ENCODE measurements at places on chromosomes 3 and 15.
A peak's percentile ranks its signal among the peaks of the same experiment; 100 is the strongest.

GRCh38 chr3:51559961-51560360 is 21.4 kb downstream of the RAD54L2 start:
- no peak for DNase-seq

DNA sequence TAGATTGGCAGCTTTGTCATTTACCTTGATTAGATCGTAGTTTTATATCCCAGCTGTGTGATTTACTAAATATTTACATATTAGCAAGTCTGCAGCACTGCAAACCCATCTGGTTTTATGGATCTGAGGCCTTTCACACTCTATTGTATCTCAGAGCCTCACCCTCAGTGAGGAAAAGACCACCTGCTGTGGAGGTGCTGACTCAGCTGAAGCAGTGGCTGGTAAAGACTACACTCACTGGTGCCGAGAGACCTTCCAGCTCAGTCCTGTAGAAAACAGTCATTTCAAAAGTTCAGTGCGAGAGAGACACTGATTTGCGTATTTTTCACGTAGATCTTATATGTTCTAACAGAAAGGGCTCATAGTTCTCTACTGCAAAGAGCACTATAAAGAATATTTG is 307.8 kb upstream of the TPM1 start:
- no peak for DNase-seq

DNA sequence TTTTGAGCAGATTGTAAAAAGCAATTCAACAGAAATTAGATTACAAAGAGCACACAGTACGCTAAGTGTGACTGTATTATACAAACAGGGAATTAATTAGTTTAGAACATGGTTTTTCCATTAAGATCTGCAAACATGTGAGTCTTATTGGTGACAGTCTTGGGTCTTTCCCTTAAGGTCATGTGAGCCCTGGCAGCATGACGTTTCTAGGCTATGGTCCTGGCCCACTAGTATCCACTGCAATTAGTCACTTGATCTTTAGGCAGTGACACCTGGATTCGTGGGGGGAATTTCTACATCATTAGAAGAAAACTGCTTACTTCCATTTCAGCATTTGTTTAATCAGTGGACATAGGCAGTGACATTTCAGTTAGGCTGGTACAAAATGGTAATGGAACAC is 360.2 kb upstream of the NR2F2 start:
- DNase-seq: no peak

DNA sequence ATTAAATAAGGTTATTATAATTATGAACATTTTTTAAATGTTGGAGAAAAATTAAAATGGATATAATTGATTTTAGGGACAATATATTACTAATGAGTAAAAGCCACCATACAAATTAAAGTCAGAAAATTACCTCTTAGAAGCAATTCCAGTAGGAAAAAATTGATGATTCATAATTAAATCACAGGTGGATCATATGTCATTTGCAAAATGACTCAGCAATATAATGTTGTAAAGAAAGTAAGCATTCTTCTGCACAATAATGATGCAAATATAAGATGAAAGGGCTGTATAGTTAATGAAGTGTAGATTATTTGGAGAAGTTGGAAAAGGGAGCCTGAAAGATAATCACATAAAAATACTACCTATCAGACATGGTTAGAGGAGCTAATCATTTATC is 25.8 kb downstream of the ZPLD1 start:
- DNase-seq: no peak

DNA sequence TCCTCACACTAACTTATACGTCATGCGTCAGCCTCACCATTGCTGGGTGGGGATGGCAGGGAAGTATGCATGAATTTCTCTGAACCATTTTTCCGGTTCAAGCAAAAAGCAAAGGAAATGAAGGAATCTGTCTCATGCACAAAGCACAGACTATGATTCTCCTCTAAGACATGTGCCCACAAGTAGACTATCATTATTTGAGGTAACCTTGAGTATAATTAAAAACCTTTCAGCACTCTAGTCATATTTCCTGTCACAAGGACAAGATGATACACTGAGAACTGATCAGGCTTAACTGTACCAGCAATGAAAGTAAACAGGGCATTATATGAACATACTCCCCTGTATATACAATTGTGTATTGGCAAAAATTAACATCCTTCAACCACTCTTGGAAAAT is 56.7 kb upstream of the TSC22D2 start:
- DNase-seq: no peak

GRCh38 chr3:70096376-70097066 is 97.0 kb downstream of the SAMMSON start:
- DNase-seq: no peak

DNA sequence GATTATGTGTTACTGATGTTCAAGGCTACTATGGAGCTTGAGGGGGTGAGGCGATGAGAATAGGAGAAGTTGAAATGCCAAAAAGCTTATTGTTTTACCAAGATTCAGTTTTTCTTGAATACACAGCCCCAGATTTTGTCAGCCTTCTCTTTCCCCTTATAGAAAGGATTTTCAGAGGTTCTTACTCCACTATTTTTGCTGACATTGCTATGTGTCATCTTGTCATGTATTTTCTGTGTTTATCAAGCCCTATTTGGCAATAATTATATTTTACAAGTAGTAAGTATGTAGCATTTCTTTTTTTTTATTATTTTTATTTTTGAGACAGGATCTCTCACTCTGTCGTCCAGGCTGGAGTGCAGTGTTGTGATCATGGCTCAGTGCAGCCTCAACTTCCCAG is 133.1 kb downstream of the ATG7 start:
- DNase-seq: no peak

- DNase-seq: no peak
These were observed 43.8 kb upstream of the USP50 start for GRCh38 chr15:50590288-50590687.

- no peak for DNase-seq
These were observed 44.7 kb downstream of the GTPBP8 start for GRCh38 chr3:113035387-113035982.

DNA sequence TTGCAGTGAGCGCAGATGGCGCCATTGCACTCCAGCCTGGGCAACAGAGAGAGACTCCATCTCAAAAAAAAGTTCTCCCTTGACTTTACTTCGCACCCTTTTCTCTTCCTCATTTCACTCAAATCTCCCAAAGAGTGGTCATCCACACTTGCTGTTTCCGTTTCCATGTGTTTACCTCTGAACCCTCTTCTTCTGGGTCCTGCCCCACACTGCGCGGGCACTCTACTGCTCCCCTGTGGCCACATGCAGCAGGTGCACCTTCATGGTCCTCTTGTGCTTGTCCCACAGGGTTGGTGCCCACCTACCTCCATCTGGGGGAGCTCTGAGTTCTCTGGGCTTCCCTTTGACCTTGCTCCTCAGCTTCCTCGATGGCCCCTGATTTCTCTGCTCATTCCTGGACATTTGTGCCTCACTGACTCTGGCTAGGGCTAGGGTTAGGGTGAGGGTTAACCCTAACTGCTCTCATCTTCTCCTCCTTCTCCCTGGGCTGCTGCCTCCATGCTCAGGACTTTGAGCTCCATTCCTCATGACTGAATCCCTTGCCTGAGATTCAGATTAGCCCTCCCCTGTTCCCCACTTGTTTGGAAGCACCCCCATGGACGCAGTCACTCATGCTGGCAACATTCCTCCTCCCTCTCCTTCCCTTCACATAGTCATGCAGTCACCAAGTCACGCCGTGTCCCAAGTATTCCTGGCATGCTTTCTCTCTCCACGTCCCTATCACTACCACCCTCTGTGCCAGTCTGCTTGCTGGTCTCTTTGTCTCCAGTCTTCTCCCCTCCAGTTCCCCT is 26.6 kb upstream of the KY start:
- DNase-seq: no peak

DNA sequence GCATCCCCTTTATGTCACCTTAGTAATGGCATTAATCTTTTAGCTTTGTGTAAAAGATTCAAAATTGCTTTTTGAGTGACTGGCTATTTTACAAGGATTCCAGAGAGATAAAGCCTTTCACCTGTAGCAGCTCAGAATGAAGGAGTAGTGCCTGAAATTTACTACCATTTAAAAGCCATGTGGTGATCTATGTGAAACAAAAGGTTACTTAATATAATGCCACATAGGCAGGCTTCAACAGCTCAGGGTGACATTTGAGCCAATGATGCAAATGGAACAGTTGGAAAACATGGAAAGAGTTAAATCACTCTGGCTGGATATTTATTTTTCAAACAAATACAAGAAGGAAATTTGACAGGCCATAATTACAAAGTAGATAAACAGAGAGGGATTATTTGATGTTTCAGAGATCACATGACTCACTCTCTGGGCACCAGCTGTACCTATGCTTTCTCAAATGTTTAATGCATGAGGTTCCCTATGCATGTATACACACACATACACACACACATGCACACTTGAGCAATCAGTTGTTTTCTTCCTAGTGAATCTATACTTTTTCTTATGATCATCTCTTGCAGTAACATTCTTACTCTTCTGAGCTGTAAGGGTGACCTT is 171.5 kb downstream of the ZMAT3 start:
- DNase-seq: no peak

DNA sequence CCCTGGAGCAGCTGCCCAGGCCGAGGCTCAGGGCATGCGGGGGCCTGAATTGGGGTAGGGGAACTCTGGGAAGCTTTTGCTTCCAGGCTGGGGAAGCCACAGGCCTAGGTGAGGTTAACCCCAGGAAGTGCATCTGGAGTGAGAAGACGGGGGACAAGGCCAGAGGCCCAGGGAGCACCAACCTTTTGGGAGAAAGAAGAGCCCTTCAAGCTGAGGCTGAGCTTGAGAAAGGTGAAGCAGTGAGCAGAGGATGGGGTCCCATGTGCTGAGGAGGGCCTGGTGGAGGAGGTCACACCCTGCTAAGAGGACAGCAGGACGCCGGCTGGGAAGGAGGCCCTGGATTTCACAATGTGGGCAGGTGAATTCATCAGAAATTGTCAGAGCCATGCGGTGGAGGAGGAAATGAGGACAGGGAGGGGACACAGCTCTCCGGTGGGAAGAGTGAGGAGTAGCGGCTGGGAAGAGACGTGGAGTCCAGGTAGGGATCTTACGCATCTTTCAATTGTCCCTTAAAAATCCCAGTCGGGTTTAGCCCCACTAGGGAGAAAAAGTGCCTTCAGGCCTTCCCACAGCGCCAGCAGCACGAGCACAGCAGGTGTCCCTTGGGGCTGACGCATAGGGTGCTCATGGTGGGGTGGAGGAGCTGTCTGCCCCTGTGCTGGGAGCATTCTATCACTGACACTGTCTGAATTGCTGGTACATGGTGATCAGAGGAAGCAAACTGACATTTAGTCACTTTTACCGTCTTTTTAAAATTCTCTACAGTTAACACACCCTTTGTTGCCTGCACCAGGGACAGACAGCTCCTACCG is 50.9 kb downstream of the HCN4 start:
- no peak for DNase-seq

- DNase-seq: no peak
These were observed 13.4 kb downstream of the TRA2B start for GRCh38 chr3:185924375-185924774.

DNA sequence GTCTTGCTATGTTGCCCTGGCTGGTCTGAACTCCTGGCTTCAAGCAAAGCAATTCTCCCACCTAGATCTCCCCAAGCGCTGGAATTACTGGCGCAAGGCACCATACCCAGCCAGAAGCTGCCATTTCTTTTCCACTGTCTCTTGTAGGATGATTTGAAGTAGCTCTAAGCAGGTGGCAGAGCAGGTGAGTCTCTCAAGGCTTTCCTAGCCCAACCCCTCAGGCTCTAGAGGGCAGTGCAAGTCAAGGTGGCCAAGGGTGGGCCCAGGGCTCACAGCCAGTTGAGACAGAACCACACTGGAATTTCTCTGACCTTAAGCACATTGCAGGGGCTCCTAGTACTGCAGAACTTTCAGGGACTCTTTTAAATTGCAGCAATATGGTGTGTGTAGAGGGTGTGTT is 15.6 kb upstream of the DAG1 start:
- no peak for DNase-seq

DNA sequence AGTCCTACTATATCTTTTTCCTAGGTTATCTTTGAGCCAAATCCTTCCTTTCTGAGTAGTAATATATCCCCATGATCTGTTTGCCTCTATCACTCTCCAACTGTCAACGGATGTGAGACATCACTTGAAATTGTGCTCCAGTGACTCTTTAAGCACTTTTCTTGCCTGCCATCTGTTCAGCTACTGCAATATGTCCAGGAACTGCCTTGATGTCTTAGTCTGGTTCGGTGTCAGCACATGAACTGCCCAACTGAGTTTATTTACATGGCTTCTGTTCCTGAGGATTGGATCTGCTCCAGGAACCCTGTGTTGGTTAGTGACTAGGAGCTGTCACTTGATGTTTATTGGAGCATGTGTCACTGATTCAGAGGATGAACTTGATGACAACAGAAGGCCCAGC is 116.5 kb downstream of the SLC9A9 start:
- no peak for DNase-seq

- no peak for DNase-seq
These were observed 19.2 kb downstream of the SLC41A3 start for GRCh38 chr3:126064627-126065258.

GRCh38 chr3:88142094-88142624 is 7.6 kb upstream of the C3orf38 start:
- no peak for DNase-seq

DNA sequence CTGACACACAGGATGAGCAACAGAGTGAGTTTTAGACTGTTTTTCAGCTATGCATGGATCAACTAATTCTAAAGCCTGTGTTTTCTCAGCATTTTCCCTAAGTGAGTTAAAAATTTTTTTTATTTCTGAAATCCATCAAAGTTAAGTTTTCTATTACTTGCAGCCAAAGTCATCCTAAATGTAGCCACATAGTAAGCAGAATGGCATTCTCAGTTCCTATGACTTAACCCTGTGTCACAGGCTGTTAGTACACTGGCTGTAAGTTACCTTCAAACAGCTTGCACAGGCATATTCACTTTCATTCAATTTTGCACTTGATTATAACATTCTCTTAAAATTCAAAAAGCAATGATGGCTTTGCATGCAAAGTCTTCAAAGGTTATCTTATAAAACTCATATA is 368.2 kb downstream of the OCA2 start:
- DNase-seq: no peak

GRCh38 chr3:128794770-128795649 is 69.0 kb downstream of the RAB7A start:
- peak; percentile 16 for DNase-seq

DNA sequence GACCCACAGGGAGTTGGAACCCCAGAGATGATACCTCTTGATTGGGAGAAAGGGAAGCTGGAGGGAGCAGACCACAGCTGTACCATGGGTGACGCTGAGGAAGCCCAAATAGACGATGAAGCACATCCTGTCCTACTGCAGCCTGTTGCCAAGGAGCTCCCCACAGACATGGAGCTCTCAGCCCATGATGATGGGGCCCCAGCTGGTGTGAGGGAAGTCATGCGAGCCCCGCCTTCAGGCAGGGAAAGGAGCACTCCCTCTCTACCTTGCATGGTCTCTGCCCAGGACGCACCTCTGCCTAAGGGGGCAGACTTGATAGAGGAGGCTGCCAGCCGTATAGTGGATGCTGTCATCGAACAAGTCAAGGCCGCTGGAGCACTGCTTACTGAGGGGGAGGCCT is 201.1 kb downstream of the AKAP13 start:
- peak; percentile 18 for DNase-seq

DNA sequence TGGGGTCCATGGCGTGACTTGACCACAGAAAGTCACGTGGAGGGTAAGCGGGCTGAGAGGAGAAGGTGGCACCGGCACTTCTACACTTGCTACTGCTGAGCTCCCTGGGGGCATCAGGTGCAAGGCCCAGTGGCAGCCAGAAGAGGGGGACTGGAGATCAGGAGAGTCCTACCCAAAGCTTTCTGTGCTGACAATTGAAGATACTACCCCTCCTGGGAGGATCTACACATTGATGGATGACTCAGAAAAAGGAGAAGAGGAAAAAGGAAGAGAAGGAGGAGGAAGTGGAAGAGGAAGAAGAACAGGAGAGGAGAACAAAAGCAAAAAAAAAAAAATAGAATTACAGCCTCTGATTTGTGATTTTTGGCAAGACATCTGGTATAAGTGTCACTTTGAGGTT is 41.2 kb downstream of the MYO5C start:
- no peak for DNase-seq

Data from anterior cingulate cortex (tissue), 58 donors.